ENCODE measurements at places on chromosomes 13 and 19.

- no peak for DNase-seq
Observed at GRCh38 chr13:59043016-59043415, 1120.7 kb downstream of the DIAPH3 start.

GRCh38 chr13:87537951-87538350 is 133.2 kb upstream of the SLITRK5 start:
- no peak for DNase-seq

DNA sequence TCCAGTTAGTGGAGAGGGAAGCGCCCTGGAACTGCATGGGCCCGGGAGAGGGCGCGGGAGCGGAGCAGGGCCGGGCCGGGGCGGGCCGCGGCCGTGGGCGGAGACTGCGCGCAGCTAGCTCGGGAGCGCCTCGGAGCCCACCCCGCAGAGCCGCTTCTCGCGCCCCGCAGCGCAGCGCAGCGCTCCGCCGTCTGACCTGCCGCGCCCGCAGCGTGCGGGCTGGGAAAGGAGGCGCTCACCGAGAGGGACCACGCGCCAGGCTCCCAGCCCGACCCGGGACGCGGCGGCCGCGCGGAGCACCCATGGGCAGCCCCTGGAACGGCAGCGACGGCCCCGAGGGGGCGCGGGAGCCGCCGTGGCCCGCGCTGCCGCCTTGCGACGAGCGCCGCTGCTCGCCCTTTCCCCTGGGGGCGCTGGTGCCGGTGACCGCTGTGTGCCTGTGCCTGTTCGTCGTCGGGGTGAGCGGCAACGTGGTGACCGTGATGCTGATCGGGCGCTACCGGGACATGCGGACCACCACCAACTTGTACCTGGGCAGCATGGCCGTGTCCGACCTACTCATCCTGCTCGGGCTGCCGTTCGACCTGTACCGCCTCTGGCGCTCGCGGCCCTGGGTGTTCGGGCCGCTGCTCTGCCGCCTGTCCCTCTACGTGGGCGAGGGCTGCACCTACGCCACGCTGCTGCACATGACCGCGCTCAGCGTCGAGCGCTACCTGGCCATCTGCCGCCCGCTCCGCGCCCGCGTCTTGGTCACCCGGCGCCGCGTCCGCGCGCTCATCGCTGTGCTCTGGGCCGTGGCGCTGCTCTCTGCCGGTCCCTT is at the start of gene MLNR:
TSS of gene MLNR (plus strand) at position 303 of the 820 bp plus-strand sequence. CDS start at position 303, 0 bp downstream.
- no peak for DNase-seq

DNA sequence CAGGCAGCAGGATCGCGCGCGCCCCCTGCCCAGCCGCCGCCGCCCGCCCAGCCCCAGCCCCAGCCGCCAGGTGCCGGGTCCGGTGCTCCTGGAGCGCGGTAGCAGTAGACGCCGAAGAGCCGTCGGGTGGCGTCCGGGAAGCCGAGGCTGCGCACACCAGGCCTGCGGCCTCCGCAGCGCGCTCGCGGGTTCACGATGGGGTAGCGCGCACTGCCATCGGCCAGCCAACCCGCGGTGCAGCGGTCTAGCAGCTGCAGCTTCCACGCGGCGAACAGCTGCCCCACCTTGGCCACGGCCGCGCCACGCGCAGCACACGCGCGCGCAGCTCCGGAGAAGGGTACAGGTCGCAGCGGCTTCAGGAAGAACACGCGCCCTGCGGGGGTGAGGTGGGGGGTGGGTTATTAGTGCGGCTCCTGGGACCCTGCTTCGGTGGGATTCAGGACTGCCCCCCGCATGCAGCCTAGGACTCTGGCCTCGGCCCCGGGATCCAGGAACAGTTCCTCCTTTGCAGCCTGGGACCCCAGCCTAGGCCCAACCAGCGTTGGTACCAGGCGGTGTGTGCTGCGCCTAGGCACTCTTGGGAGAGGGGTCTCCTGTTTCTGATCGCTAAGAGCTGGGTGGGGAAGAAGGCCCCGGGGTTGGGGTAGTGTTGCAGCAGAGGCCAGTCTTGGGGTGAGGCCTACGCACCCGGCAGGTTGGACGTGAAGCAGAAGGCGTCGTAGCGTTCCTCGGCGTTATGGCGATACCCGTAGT is 15.1 kb downstream of the TM6SF2 start:
- DNase-seq: no peak

DNA sequence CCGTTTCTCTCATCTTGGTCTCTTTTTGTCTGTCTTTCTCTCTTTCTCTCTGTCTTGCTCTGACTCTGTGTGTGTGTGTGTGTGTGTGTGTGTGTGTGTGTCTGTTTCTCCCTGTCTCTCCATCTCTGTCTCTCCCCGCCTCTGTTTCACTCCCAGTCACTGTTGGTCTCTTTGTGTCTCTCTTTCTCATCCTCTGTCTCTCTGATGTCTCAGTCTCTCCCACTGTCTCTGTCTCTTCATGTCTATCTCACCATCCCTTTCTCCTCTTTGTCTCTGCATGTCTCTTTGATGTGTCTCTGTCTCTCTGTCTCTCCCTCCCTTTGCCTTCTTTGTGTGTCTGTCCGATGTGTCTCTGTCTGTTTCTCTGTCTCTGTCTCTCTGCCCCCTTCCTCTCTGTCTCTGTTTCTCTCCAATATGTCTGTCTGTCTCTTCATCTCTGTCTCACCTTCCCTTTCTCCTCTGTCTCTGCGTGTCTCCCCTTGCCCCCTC is 2.5 kb downstream of the NFIC start:
- no peak for DNase-seq

Data from stimulated activated naive B cell treated with anti-CD40 and anti-IgM and Interleukin-4, amounts not matched to agents 10 μg/mL and 1 μg/mL and 100 μg/mL, for 72 hours (primary cell).